K562 (cell line): ENCODE measurements at places on chromosomes 3 and 15. TPM values are rescaled to one million over a fixed set of nuclear protein-coding genes. Genes with fewer than 3 reads are reported as not detected.

GRCh38 chr15:96560246-96560895, 229.9 kb downstream of the NR2F2 start:
- no peak for DNase-seq
- no peak overlapping the region for H3K4me3 ChIP-seq
- H3K4me1 ChIP-seq, result no peaks in the 10 kb centered on the region

DNA sequence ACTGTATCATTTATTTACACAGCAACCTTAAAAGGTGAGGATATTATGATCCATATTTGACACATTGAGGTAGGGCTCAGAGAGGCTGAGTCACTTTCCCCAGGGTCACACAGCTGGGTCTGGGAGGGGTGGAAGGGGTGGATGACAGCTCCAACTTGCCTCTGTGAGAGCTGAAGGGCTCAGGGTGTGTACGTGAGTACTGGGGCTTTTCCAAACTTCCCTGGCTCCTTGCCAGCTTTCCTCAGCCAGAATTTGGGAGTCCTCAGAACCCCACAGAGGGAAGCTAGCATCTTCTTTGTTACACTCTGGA, 58.3 kb upstream of the SLC6A11 start:
- no peak overlapping the region for H3K27ac ChIP-seq
- H3K36me3 ChIP-seq, result no peaks in the 10 kb centered on the region
- H3K27me3 ChIP-seq, result no peaks in the 10 kb centered on the region
- H3K4me1 ChIP-seq, result no peaks in the 10 kb centered on the region
- DNase-seq, result no peak

- H3K4me3 ChIP-seq, result no peak overlapping the region
- H3K4me1 ChIP-seq, result peaks cover 29% of the 10 kb centered on the region
- H3K27ac ChIP-seq, result no peak overlapping the region
- H3K36me3 ChIP-seq, result peaks cover 41% of the 10 kb centered on the region; the same call in 2 of the 3 replicates
- no peak for DNase-seq
Observed at GRCh38 chr3:194475978-194476377, 10.8 kb downstream of the ATP13A3 start.

DNA sequence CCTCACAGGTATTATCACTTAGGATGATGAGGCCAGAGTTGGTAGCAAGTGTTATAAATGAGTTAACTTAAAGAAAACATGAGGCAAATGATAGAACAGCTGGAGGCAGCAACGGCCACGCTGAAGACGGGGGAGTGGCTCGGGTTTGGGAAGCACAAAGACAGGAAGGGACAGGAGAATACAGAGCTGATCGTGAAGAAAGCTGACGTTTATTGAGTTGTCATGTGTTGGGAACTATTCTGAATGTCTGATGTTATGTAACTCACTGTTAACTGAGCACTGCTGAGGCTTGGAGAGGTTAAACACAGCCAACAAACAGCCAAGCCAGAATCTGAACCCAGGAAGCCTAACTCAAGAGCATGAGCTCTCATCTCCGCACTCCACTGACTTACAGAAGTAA, 42.3 kb downstream of the FGD5 start:
- no peak overlapping the region for H3K4me3 ChIP-seq
- peaks cover 54% of the 10 kb centered on the region for H3K27me3 ChIP-seq
- H3K36me3 ChIP-seq, result no peaks in the 10 kb centered on the region
- no peak for DNase-seq
- no peak overlapping the region for H3K27ac ChIP-seq

GRCh38 chr3:156299569-156299968, 179.2 kb downstream of the KCNAB1 start:
- no peaks in the 10 kb centered on the region for H3K4me1 ChIP-seq
- no peaks in the 10 kb centered on the region for H3K36me3 ChIP-seq
- H3K27ac ChIP-seq, result no peak overlapping the region
- H3K4me3 ChIP-seq, result no peak overlapping the region

- no peak for DNase-seq
- no peak overlapping the region for H3K27ac ChIP-seq
- no peaks in the 10 kb centered on the region for H3K36me3 ChIP-seq
- H3K4me1 ChIP-seq, result no peaks in the 10 kb centered on the region
Observed at GRCh38 chr15:27042646-27043045, 71.7 kb downstream of the GABRG3 start.

MYO1E gene
- total RNA-seq, result 0.42 and 0.44 TPM in 2 replicates
